Right kidney (tissue), 9 donors: ENCODE measurements at places on chromosomes 11 and 22.

DNA sequence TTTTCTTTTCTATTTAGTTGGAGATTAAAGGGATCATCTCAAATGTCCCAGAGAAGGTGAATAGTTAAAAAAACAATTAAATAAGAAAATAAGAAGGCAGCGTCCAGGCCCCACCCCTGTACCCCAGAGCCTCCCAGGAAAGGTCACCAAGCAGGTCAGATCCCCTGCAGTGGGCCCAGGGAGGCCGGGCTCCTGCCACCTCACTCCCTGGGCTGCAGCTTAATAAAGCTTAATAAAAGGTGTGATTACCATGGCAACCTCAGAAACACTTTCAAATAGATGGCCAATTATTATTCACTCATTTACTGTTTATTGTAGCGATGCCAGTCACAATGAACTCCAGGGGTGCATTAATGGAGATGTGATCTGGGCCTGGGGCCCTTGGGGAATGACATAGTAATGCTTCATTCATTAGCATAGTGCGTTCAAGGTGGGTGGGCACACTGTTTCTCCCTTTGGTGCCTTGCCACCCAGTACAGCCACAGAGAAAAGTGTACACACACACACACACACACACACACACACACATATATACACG lies 386.2 kb downstream of the CADM1 start:
- DNase-seq, result no peak

DNA sequence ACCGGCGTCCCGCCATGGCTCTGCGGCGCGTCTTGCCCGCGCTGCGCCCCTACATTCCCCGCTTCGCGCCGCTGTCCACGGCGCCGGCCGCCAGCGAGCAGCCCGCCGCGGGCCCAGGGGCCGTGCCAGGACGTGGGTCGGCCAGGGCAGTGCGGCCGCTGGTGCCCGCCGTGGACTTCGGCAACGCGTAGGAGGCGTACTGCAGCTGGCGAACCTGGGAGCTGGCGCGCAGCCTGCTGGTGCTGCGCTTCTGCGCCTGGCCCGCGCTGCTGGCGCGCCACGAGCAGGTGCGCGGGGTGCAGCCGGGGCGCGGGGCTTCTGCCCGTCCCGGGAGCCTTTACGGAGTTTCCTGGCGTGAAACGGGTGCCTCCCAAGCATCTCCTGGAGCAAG lies 20.1 kb downstream of the DGCR6L start:
- peak; percentile 63 for DNase-seq

GRCh38 chr11:117761993-117762392 lies 35.0 kb downstream of the DSCAML1 start:
- no peak for DNase-seq

DNA sequence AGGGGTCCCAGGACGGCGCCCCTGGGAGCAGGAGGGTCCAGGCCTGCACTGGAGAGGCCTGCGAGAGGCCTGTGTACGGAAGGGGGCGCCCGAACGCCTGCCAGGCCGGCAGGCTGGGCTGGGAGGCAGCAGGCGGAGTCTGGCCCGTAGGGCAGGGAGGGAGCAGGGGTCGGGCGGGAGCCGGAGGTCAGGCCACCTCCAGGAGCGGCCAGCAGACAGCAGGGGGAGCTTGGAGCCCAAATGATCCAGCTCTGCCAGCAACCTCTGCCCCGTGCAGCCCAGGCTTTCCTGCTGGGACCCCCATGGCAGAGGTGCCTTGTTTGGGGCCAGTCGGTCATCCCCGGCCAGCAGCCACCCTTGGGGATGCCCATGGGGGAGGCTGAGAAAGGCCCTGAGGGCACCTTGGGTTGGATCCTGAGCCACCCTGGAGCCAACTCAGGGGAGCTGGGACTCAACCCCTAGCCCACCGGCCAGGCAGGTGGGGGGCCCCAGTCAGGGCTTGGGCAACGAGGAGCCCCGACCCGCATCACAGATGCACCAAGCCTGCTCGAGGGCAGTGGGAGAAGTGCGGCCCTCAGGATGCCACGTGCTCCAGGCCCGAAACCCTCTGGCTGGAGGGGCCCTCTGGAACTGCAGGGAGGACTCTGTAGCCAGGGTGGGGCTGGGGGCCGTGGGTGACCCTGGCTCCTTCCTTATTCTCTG lies 9.6 kb upstream of the SYT8 start:
- DNase-seq, result peak; percentile 49

GRCh38 chr11:107413352-107413751 lies 44.3 kb downstream of the CWF19L2 start:
- DNase-seq, result no peak

GRCh38 chr11:9663699-9664275 lies at the start of gene SWAP70:
TSS of gene SWAP70 (plus strand) at chr11:9664077. CDS start at chr11:9664180, 103 bp downstream.
- DNase-seq, result peak; percentile 79

- DNase-seq, result no peak
Measured at GRCh38 chr11:1502954-1503707, 16.6 kb upstream of the MOB2 start.

- no peak for DNase-seq
Measured at GRCh38 chr11:10382518-10382917, 72.5 kb upstream of the AMPD3 start.

- no peak for DNase-seq
Measured at GRCh38 chr22:22219140-22219996, 25.2 kb upstream of the VPREB1 start.

- DNase-seq, result no peak
Measured at GRCh38 chr22:38282397-38282796, 9.6 kb upstream of the TMEM184B start.
